PC-9 (cell line): ENCODE measurements at places on chromosomes 2 and 18. TPM values are rescaled to one million over a fixed set of nuclear protein-coding genes. Genes with fewer than 3 reads are reported as not detected.
A peak's percentile ranks its signal among the peaks of the same experiment; 100 is the strongest.

SIGLEC15 gene
- 0.50 and 1.0 TPM in 2 replicates for total RNA-seq

- DNase-seq: no peak
These were observed 44.3 kb upstream of the NEUROD1 start for GRCh38 chr2:181724662-181725061.

- DNase-seq: no peak
These were observed 208.4 kb downstream of the ANAPC1 start for GRCh38 chr2:111675419-111676194.

TRPM8 gene
- 0.48 and 2.1 TPM in 2 replicates for total RNA-seq

IL1RN gene
- total RNA-seq: 5.0 and 8.4 TPM in 2 replicates

- DNase-seq: peak; percentile 96
These were observed at the start of gene IMMT for GRCh38 chr2:86195055-86195807. Gene IMMT (minus strand): TSS chr2:86195462. CDS start chr2:86195382, 80 bp downstream.

BOLL gene
- not detected in 2 replicates for total RNA-seq

BCL2 gene
- 2.0 TPM in 2 replicates for total RNA-seq

DNA sequence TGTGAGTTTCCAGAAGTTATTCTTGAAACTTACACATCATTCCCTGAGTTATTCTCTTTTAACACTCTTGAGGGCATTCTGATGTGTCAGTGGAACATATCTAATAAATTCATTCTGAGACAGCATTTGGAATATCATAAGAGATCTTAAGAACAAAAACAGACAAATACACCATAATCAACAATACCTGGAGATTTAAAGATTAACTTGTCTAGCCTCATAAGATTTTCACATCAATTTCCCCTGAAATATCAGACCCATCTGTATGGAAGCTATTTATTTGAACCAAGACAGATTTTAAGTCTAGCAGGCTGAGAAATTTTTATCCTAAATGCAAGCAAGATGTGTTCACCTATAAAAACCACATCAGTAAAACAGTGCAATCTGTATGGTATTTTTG, 181.6 kb downstream of the NYAP2 start:
- no peak for DNase-seq

- peak; percentile 71 for DNase-seq
These were observed 36.1 kb upstream of the GPD2 start for GRCh38 chr2:156399950-156400705.

POTEI gene
- total RNA-seq: not detected in 2 replicates

GRCh38 chr2:15634846-15635490, 43.3 kb downstream of the DDX1 start:
- DNase-seq: no peak

DNA sequence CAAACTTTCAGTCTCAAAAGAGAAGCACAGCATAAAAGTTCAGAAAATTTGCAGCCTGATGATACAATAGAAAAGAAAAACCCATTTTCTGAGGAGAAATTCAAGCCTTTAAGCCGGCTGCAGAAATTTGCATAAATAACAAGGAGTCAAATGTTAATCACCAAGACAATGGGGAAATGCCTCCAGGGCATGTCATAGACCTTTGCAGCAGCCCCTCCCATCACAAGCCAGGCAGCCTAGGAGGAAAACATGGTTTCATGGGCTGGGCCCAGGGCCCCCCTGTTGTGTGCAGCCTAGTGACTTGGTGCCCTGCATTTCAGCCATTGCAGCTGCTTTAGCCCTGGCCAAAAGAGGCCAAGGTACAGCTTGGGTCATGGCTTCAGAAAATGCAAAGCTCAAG, 54.1 kb upstream of the CAVIN2 start:
- DNase-seq: no peak

OST4 gene
- 165 and 166 TPM in 2 replicates for total RNA-seq

GRCh38 chr2:16247326-16248122, 307.2 kb downstream of the MYCN start:
- no peak for DNase-seq

GRCh38 chr2:31832363-31832762, 178.4 kb downstream of the MEMO1 start:
- no peak for DNase-seq

GRCh38 chr18:8828798-8829197, 123.4 kb downstream of the MTCL1 start:
- DNase-seq: no peak

GRCh38 chr18:57054891-57055290, 92.0 kb upstream of the BOD1L2 start:
- no peak for DNase-seq

VWC2L gene
- not detected in 2 replicates for total RNA-seq

DNA sequence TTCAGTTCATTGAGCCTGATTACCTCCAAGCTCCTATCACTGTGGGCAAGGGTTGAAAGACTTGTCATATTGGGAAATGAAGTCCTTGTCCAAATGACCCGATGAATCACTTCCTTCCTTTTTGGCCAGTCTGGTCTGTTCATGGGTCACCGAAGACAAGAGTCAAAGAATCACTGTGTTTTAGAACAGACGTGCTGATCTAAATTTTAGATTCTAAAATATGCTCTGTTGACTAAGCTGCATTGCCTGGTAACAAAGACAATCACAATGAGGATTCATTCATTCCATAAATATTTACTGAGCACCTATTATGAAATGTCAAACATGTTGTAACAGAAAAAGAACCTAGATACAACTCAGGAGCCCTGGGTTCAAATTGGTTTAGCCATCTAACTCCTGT, 99.4 kb upstream of the RND3 start:
- peak; percentile 12 for DNase-seq

C2orf66 gene
- 0.22 TPM in 1 of 2 replicates, not detected in the other for total RNA-seq

DNA sequence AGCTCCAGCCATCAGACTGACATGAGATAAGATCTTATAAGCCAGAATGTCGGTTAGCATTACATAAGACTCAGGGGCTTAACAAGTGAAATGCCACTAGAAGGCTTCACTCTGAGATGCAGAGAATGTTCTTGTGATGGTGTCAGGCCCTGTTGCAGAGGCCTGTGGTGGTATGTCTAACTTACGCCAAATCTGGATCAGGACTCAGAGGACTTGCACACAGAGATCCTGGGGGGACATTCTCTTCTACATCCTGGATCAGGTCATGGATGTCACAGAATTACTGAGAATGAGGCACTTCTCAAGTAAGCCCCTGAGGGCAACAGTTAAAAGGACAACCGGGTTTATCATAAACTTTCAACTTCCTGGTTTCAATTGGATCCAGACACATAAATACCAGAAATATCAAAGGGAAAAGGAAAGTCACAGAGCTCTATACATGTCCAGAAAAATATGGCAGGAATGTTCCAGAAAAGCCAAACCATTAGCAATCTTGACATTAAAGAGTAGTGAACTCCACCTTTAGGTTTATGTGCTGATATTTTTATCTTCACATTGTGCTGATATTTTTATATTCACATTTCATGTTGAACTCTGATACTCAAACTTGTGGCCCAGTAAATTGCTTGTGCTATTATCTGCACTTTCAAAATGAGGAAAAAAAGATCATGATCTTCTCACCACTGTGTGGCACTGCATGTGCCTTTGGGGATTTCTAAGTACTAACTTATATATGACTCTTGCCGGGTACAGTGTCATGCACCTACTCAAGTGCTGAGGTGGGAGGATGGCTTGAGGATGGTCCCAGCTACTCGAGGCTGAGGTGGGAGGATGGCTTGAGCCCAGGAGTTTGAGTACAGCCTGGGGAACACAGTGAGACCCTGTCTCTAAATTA, 137.5 kb upstream of the RNF152 start:
- no peak for DNase-seq

IL36G gene
- total RNA-seq: not detected in 2 replicates

DNA sequence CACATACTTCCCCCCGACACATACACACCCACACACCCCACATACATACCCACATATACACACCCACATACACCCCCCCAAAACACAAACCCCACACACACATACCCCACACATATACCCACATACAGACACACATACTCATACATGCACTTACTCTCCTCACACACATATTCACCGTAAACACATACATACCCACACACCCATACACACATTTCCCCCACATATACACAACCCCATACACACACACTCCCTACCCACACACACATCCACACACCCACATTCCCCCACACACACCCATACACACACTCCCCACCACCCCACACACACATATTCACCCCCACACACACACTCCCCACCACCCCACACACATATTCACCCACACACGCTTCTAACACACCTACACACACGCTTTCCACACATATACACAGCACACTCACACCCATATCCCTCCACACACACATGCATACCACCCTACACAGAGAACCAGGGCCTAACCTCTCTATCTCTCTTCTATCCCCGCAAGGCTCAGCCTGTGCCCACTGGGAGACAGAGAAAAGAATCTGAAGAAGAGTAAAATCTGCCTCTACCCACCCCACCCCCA, 182.4 kb upstream of the ETAA1 start:
- no peak for DNase-seq

GALR1 gene
- not detected in 2 replicates for total RNA-seq

DNA sequence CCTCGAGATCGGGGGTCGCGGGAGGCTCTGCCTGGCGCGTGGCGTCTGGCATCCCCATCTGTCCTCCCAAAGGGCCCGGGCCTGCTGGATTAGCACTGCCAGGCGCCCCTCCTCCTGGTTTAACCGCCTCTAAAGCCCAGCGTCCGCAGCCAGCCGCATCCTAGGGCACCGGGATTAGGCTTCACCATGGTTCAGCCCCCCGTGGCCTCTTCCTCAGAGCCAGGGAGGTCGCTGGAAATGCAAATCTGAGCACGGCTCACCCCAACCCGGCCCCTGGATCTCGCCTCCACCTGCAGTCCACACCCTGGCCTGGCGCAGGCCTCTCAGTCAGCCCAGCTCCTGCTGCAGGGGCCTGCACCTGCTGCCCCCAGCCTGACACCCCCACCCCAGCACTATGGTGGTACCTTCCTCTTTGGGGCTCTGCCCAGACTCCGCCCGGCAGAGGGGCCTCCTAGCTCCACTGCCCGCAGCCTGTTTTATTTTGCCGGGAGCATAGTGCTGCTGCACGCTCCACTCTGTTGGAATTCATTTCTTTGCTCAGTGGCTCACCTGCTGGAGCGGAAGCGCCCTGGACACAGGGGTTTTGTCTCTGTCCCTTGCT, 13.2 kb downstream of the PRELID3A start:
- DNase-seq: no peak

GRCh38 chr18:62715759-62716615, 646 bp downstream of the PHLPP1 start:
- DNase-seq: peak; percentile 24

TMEM200C gene
- not detected in 2 replicates for total RNA-seq

HRH4 gene
- total RNA-seq: 0.18 TPM in 1 of 2 replicates, not detected in the other

LRRC30 gene
- not detected in 2 replicates for total RNA-seq

- no peak for DNase-seq
These were observed 195.3 kb downstream of the FHOD3 start for GRCh38 chr18:36492604-36493329.

IL1RL2 gene
- 1.2 and 1.9 TPM in 2 replicates for total RNA-seq

CFLAR gene
- total RNA-seq: 75.4 and 99.1 TPM in 2 replicates

VPS54 gene
- 16.7 and 20.7 TPM in 2 replicates for total RNA-seq

UGT1A7 gene
- total RNA-seq: 20.3 and 26.7 TPM in 2 replicates

- DNase-seq: no peak
These were observed 206.1 kb downstream of the ZFP36L2 start for GRCh38 chr2:43020296-43020695.

DNA sequence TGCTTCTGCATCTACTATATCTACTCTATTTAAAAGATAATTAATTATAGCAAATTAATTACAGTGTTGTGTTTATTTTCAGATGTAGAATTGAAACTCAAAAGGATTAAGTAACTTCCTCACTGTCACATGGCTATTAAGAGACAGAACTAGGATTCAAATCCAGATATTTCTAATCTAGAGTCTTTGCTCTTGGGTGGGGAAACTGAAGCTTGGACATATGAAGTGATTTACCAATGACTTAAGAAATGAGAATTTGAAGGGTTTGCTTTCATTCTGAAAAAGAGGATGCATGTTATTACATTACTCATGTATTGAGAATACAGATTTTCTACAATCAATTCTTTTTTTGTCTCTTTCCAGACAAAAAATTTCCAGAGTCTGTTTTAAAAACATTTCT, 191.5 kb upstream of the SMAD7 start:
- no peak for DNase-seq

GRCh38 chr18:68181956-68182355, 533.0 kb downstream of the TMX3 start:
- no peak for DNase-seq

DNA sequence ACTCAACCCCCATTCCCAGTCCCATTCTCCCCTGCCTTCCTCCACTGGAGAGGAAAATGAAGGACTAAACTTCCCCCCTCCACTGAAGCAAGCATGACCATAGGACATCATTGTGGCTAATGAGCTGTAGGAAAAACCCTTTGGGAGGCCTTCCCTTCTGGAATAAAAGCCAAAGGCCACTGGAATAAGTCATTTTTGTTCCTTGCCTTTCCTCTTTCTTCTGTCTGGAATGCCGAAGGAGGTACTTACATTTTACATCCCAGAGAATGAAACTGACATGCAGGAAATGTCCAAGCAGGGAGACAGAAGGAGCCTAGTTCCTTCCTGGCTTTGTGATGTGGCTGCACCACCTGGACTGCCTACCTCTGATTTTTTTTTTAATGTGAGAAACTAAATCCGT, 9.1 kb upstream of the PTPRM start:
- DNase-seq: no peak

ADAM23 gene
- total RNA-seq: 8.9 and 12.0 TPM in 2 replicates

STARD6 gene
- not detected in 2 replicates for total RNA-seq
